Aorta (tissue), 5 donors: ENCODE measurements at places on chromosomes 13 and 19. TPM values are rescaled to one million over a fixed set of nuclear protein-coding genes. Genes with fewer than 3 reads are reported as not detected.

Gene GIPC3
- 2.6 TPM for total RNA-seq

Gene TSKS
- 2.6 TPM for total RNA-seq

DNA sequence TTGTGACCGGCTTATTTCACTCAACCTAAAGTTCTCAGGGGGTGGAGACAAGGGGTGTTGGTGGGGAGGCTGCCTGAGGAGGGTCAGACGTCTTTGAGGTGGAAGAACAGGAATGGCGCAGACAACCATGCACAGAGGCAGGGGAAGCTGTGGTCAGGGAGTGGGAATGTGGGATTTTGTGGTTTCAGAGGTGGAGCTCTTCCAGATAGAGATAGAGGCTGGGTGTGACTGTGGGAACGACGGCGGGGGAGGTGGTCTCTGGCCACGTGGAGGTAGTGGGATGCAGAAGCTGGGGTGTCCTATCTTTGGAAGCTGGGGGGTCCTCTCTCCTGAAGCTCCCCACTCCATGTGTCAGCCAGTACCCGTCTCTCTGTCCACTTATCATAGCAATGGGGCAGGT is 7.8 kb upstream of the KLK14 start:
- H3K36me3 ChIP-seq, result no peaks in the 10 kb centered on the region
- DNase-seq, result peak; percentile 34
- no peak overlapping the region for H3K4me3 ChIP-seq
- H3K27me3 ChIP-seq, result no peaks in the 10 kb centered on the region

DNA sequence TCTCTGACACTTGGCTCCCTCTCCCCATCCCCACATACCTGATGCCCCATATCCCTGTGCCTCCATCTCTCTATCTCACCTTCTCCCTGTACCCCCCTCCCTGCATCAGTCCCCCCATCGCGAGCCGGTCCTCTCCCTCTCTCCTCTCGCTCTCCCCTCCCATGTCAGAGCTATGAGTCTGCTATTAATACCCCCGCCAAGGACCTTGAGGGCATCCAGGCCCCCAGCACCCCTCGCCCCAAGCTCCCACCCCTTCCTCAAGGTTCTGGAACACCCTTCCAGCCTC is 1.6 kb downstream of the GRIN2D start:
- no peaks in the 10 kb centered on the region for H3K27me3 ChIP-seq
- H3K27ac ChIP-seq, result no peak overlapping the region

DNA sequence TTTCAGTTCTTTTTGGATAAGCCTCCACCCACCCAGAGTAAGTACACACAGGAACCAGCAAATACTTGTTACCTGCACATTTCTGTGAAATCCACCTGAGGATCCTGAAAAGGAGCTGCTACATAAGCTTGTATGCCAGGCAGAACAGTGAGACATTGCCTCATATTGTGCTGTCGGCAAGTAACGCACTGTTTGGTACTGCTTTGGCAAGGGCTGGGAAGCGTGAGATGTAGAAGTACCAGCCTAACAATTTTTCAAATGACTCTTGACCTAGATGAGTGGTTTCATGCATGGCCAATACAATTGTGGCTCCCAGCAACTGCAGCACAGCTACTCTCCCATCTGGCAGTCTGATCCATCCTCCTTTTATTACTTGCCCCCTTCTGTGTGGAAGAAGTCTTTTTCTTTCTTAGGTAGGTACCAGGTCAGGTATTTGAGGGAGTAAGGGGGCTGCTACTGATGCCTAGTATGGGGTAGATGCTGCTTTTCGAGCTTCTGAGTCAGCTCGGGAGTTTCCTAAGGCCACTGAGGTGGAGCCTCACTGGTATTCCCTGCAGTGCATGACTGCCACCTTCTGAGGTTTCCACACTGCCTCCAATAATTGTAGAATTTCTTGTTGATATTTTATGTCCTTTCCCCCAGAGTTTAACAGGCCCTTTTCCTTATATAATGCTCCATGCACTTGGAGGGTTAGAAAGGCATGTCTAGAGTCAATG is 52.2 kb downstream of the ZNF737 start:
- no peak for DNase-seq
- no peaks in the 10 kb centered on the region for H3K36me3 ChIP-seq
- H3K27ac ChIP-seq, result no peak overlapping the region
- no peaks in the 10 kb centered on the region for H3K4me1 ChIP-seq
- H3K4me3 ChIP-seq, result no peak overlapping the region

DNA sequence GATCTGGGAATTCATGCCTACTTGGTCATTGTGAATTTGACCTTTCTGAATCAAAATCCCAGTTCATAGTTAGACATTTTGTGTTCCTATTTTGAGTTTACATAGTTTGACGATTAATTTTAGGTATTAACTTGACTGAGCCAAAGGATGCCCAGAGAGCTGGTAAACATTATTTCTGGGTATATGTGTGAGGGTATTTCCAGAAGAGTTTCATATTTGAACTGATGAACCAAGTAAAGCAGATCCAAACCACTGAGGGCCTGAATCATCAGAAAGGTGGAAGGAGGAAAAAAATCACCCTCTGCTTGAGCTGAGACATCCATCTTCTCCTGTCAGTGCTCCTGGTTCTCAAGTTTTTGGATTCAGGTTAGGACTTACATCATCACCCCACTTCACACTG is 116.6 kb downstream of the CYSLTR2 start:
- no peaks in the 10 kb centered on the region for H3K27me3 ChIP-seq
- H3K4me1 ChIP-seq, result no peaks in the 10 kb centered on the region
- H3K4me3 ChIP-seq, result no peak overlapping the region
- DNase-seq, result no peak
